ENCODE measurements at places on chromosomes 7 and 10. TPM values are rescaled to one million over a fixed set of nuclear protein-coding genes. Genes with fewer than 3 reads are reported as not detected.

Gene CTAGE8
- total RNA-seq: 0.08 TPM

Gene MET
- 103 TPM for total RNA-seq

Gene FAM20C
- 37.8 TPM for total RNA-seq

Gene NUDT13
- 3.3 TPM for total RNA-seq

Gene CACNA2D1
- total RNA-seq: 8.3 TPM

Gene DGKB
- not detected for total RNA-seq
